ENCODE measurements at places on chromosomes 2 and 18.

- DNase-seq = no peak
Observed at GRCh38 chr2:26300234-26300925, 45.6 kb upstream of the SELENOI start.

GRCh38 chr2:230908595-230909191 lies 16.3 kb downstream of the GPR55 start:
- DNase-seq = no peak

DNA sequence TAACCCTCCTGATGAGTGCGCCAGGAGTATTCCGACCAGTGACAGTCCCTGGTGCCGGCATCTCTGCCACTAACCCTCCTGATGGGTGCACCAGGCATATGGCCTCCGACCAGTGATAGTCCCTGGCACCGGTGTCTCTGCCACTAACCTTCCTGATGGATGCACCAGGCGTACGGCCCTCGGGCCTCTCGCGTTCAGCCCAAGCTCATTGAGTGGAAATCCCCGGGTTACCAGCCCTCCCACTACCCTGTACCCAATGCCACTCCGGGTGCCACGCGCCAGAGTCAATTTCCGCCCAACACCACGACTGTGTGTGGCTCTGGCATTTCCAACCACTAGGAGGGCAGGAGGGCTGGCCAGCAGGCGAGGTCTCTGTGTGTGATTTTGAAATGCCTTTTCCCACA lies 11.7 kb upstream of the GPC1 start:
- no peak for DNase-seq

DNA sequence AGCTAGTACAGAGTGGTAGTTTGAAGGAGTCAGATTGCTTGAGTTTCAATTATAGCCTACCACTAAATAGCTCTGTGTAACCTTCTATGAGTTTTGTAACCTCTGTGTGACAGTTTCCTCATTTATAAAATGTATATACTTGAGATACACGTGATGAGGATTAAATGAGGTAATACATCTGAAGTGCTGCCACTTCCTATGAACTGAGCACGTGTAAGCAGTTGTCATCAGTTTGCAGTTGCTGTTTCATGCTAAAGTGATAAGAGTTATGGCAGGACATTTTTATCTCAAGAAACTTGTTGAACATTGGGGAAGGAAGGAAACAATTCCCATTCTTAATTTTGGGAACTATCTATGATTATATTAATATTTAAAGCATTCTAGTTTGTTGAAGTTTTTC lies 38.5 kb downstream of the CARF start:
- DNase-seq = no peak

- no peak for DNase-seq
Observed at GRCh38 chr2:230735884-230736283, 23.2 kb downstream of the CAB39 start.

- no peak for DNase-seq
Observed at GRCh38 chr2:109479804-109480203, 134.0 kb downstream of the SEPTIN10 start.

DNA sequence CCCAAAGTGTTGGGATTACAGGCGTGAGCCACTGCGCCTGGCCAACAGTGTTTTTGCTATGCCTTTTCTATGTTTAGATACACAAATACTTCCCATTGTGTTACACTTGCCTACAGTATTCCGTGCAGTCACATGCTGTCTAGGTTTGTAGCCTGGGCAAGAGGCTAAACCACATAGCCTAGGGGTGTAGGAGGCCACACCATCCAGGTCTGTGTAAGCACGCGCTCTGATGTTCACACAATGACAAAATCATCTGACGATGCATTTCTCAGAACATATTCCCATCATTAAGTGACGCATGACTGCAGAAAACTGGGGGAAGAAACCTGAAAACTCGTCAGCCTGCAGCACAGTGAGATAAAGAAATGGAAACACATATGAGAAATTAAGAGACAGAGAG lies 46.1 kb upstream of the TWIST2 start:
- no peak for DNase-seq

DNA sequence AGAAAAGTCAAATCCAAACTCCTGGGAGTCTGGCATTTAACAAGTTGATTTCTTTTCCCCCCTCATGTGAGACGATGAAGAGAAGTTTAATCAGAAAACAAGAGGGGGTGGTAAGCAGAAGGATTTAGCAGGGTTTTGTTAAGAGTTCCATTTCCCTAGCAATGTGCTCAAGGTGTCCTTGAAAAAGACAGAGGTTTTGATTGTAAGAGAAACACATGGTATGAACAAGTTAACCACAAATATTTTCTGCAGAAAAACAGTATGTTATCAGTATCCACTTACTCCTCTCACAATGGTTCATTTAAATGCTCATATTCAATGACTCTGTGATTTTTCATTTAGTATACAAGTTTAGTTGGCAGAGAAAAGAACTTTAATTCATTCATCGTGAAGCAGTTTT lies 26.8 kb downstream of the LAMA1 start:
- DNase-seq = no peak

DNA sequence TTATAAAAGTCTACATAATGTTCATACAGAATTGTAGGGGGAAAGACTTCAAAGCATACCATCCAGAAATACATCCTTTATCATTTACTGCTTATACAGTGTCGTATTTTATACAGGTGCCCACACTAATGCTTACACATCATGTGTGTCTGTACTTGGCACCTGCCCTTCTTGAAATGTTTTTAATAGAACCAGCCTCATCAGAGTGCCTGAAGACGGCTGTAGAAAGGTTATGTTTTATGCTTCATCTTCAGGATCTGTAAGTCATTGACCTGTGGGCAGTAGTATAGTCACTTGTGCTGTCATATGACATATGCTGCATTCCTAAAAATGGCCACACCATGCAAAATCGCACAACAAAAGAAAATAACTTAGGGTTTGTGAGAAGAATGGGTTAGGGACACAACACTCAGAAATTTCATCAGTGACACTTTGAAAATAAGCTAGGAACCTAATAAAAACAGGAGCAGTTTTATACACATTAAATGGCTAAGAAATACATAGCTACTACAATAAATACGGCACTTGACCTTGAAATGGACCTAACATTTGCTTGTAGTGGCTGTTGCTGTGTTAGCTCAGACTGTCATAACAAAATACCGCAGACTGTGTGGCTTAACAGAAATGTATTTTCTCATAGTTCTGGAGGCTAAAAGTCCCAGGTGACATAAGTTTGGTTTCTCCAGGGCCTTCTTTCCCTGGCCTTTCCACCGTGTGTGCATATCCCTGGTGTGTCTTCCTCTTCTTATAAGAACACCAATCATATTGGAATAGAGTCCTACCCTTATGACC lies 112.6 kb downstream of the CERS6 start:
- no peak for DNase-seq

DNA sequence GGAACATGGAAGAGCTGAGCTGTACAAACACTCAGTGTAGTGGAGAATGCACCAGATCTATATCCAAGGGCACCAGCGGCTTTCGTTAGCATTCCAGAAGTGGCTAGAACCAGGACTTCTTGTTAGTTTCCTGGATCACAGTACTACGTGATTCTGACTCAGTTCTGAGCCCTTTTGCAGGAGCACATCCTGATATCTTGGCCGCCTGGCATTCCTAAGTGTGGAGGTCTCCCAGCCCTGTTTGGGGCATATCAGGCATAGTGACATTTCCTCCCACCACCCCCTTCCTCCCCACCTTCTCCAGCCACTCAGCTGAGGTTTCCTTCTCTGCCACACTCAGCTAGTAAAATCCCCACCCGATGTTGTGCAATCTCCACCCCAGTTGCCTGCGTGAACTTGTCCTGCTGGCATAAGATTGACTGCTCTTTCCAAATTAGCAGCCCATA lies 63.4 kb downstream of the BMP10 start:
- DNase-seq = no peak

DNA sequence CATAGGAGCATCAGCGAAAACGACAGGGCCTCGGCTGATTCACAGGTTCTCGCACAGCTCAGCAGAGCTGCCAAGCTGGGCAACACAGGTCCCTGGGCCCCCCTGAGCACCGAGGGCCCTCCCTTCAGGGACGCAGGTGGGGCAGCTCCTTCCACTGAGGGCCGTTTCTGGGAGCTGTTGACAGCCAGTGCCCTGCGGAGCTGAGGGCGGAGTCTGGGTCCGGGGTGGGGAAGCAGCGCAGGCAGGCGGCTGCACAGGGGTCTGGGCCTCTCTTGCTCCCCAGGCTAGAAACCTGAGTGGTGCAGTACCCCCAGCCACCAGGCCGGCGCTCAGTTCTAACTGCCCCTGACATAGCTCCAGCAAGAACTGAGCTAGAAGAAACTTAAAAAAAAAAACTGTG lies 65.7 kb downstream of the PXDN start:
- no peak for DNase-seq

GRCh38 chr2:143615562-143615961 lies 486.3 kb downstream of the ARHGAP15 start:
- DNase-seq = no peak

DNA sequence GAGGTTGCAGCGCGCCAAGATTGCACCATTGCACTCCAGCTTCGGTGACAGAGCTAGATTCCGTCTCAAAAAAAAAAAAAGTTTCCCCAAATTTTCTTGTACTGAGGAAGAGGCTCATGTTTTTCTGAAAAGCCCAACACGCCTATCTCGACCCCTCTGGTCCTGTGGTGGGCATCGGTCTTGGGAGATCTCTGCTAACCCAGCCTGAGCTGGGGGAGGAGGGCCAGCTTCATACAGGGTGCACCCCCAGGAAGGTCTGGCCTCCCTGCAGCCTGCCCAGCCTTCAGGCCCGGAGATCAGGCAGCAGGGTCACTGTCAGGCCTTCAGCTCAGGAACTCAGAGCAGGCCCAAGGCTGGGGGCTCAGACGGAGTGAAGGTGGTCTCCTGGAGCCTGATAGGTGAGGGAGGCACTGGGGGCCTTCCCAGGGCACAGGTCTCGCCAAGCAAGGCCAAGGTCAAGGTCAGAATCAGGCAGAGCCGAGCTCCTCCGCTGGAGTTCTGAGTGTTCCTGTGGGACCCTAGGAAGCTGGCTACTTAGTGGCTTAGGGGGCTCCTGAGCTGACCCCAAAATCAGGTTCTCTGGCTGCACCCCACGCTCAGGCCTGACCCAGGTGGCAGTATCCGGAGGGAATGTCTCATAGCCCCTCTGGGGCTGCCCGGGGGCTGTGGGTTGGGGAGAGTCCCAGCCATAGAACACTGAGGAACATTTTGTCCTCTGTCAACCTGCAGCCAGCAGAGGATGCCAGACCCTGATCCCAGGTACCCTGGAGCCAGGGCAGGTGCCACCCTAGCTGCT lies 37.9 kb upstream of the SMAD7 start:
- DNase-seq = no peak

DNA sequence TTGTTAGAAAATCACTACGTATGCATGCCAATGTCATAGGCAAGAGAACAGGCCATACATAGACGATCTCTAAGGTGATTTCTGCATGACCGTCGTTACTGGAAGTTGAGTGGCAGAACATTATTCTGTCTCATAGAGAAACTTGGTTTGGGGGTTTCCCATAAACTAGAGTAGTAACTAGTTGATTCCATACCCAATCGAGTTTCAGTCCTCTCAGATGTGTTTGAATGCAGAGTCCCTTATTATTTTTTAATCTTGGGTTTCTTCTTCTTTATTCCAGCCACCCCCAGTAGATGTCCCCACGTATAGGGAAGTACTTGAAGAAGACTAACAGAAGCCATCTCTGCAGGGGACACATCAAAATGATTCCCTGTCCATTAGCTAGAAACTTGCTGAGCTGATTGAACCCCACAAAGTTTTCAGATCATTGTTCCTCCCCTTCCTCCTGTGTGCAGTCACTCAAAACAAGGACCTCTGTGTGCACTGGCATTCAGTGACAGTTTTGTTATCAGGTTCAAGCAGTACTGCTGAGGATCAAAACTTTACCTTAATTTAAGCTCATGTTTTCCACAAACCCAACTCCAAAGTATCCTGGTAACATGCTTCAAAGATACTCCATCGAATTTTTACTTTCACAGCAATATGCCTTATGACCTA lies 68.4 kb upstream of the CDCA7 start:
- no peak for DNase-seq

DNA sequence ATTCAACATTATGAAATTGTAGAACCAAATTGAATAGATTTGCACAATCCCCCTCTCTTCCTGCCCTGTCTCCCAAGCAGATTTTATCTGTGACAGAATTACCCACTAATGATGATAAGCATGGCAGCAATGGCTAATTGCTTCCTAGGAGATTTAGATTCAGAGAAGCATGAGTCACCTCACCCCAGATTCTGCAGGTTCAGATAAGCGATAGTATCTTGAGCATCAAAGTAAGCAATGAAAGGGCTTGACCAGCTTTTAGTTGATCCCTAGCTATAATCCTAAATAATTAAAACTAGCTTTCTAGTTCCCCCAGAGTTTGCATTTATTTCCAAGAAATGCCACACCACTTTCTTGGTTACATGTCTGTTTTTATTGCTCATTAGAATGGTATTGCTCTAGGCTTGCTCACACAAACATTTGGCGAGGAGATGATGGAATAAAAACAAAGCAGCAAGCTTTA lies 204.3 kb downstream of the GULP1 start:
- DNase-seq = no peak

- no peak for DNase-seq
Observed at GRCh38 chr2:43788646-43789045, 14.8 kb downstream of the DYNC2LI1 start.

GRCh38 chr2:34143149-34143548 lies 544.0 kb upstream of the FAM98A start:
- no peak for DNase-seq

DNA sequence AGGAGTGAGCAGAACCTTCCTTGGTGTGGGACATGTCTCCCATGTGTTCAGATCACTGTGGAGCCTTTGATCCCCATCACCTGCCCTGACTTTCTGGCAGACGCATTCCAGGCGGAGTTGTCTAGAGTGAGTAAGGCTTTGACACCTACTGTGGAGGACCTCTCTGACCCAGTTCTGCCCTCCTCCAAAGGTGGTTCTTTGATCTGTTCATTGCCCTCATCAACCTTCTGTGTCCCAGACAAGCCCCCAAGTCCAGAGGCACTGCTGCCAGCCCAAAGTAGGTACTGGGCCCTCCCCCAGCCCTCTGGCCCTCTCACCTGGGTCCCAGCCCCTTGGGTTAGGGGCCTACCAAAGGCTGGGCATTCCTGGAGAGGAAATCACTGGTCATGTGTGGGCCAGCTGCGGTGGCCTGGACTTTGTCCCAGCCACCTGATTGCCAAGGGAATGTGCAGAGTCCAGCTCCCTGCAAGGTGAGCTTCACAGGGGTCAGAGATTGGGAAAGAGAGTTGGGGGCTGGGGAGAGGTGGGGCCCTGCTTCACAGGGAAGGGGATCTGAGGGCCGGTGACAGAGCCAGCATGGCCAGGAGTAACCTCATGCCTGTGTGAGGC lies 12.1 kb upstream of the FAHD2A start:
- no peak for DNase-seq

GRCh38 chr2:43047187-43047780 lies 179.1 kb downstream of the ZFP36L2 start:
- DNase-seq = no peak

GRCh38 chr2:65033178-65033577 lies 23.0 kb upstream of the CEP68 start:
- no peak for DNase-seq

DNA sequence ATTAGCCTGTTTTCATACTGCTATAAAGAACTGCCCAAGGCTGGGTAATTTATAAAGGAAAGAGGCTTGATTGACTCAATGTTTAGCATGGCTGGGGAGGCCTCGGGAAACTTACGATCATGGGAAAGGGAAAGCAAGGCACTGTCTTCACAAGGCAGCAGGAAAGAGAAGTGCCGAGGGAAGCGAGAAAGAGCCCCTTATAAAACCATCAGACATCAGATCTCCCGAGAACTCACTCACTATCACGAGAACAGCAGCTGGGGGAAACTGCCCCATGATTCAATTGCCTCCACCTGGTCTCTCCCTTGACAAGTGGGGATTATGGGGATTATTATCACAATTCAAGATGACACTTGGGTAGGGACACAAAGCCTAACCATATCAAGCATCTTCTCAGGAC lies 23.3 kb downstream of the RHOB start:
- DNase-seq = no peak

- DNase-seq = no peak
Observed at GRCh38 chr2:205744074-205744591, 61.8 kb downstream of the NRP2 start.

All from stimulated activated CD8-positive, alpha-beta memory T cell treated with anti-CD3 and anti-CD28 coated beads, Interleukin-4, amount 100 ng/mL, for 1 hour (primary cell).